ENCODE measurements at places on chromosomes 2 and 18.

DNA sequence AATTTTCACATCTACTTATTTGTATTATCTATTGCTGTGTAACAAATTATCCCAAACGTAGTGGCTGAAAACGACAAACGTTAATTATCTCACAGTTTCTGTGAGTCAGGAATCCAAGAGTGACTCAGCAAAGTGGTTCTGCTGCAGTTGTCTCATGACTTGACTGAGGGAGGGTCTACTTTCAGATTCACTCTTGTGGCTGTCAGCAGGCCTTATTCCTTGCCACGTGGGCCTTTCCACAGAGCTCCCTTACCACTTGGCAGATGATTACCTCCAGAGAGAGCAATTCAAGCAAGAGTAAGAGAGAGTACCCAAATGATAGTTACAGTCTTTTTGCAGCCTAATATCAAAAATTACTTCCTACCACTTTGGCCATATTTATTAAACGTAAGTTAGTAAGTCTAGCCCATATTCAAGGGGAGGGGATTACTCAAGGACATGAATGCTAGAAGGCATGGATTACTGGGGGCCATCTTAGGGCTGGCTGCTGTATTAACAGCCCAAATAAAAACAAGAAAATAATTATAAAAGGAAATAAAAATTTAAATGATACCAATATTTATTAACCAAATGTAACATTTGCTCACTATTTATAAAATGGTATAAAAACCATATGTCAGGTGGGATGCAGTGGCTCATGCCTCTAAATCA is 48.7 kb upstream of the NBEAL1 start:
- DNase-seq, result no peak

DNA sequence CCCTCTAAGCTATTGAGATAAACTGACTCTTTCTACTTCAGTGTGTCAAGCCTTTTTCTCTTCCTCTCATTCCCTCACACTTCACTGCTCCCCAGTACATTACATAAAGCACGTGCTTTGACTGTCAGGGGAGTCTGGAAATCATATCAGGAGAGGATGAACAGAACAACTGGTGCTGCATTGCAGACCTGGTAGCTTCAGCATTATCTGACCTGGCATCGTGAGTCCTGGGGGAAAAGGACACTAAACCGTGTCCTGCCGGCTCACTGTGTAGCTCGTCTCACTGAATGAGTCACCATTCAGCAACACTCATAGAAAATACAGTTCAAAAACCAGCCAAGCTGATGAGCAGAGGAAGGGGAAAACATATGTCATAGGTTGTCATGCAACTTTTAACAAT is 108.5 kb upstream of the UNC80 start:
- DNase-seq, result no peak

DNA sequence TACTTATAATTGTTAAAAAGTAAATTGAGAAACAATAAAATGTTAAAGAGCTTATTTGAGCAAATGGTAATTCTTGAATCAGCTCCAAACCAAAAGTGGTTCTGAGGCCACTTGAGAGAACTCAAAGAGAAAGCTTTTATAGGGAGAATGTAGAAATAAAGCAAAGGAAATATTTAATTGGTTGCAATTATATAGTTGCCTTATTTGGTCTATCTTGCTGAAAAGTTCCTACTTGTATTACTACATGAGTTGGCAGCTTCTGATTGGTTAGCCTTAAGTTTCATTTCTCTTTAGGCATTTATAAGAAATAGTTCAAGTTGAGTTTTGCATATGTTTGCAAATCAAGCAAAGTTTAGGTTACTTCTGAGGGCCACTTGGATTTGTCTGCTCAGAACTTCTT is 38.1 kb downstream of the SCN2A start:
- no peak for DNase-seq

DNA sequence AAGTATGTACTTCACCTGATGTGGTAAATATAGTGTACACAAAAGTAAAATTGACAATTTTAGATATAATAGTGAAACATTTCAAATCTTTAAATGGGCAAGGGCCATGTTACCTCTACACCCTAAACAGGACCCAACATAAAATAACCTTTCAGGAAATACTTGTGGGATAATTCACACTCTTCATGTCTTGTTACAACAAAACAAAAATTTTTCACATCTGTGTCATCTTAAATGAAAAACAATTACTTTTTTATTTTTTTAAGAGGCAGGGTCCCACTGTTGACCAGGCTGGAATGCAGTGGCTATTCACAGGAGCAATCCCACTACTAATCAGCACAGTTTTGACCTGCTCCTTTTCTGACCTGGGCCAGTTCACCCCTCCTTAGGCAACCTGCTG is 42.1 kb downstream of the SRBD1 start:
- no peak for DNase-seq

DNA sequence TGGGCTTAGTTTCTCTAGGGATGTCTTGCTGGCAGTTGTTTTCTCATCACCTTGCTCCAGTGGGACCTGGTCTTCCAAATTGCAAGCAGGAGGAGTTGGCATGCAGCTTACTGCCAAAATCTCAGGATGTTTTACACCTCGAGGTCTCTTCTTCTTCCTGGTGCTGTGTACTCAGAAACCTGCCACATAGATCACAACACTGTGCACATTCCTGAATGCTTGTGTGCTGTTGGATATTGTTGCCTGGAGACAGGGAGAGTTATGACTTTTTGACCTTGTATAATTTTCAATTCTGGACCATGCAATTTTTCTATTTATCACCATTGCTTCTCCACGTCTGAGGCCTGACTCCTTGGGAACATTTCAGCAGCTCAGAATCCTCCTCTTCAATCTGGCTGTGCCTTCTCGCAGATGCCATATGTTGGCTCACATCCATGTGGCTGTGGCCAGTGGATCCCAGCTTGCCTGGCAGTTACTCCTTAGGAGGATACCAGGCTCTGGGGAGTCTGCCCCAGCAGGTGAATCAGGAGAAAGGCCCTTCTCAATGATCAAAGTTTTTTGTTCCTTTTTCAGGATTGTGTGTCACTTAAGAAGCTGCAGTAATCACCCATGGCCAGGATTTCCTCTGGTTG is 489.3 kb downstream of the TSN start:
- DNase-seq, result no peak

Data from CD4-positive, alpha-beta T cell treated with Interleukin-10 for 1 hour (primary cell).